ENCODE measurements at places on chromosomes 4 and X. TPM values are rescaled to one million over a fixed set of nuclear protein-coding genes. Genes with fewer than 3 reads are reported as not detected.

DNA sequence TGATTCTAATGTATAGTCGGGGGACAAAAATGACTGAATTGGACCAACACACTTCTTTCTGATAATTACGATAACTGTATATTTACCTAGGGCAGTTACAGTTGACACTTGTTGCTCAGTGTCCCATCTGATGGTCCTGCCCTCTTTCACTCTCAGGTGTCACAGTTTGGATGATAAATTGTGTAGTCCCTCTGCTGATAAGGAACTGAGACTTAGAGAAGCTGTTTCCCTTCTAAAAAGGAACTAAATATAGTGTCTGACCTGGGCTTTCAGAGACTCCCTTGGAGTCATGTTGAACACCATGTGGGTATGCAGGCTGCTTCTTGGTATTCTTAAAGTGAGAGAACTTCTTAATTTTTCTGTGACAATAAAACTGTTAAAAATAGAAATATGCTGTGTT lies 23.7 kb upstream of the PNPLA4 start:
- H3K4me1 ChIP-seq: no peaks in the 10 kb centered on the region
- no peak overlapping the region for H3K27ac ChIP-seq
- DNase-seq: no peak
- H3K36me3 ChIP-seq: no peaks in the 10 kb centered on the region

- DNase-seq: no peak
- H3K4me3 ChIP-seq: no peak overlapping the region
- H3K36me3 ChIP-seq: peaks cover 92% of the 10 kb centered on the region
Measured at GRCh38 chr4:10091531-10092181, 24.9 kb downstream of the WDR1 start.

- H3K27ac ChIP-seq: no peak overlapping the region
- H3K27me3 ChIP-seq: no peaks in the 10 kb centered on the region
- no peak overlapping the region for H3K4me3 ChIP-seq
- DNase-seq: no peak
- no peaks in the 10 kb centered on the region for H3K36me3 ChIP-seq
- H3K4me1 ChIP-seq: no peaks in the 10 kb centered on the region
Measured at GRCh38 chrX:694800-695199, 64.2 kb downstream of the SHOX start.

GRCh38 chr4:69708211-69708610 lies 52.2 kb downstream of the SULT1B1 start:
- H3K27me3 ChIP-seq: no peaks in the 10 kb centered on the region
- H3K27ac ChIP-seq: no peak overlapping the region
- DNase-seq: no peak
- H3K4me1 ChIP-seq: no peaks in the 10 kb centered on the region
- H3K4me3 ChIP-seq: no peak overlapping the region
- no peaks in the 10 kb centered on the region for H3K36me3 ChIP-seq

GRCh38 chr4:18291256-18291655 lies 269.7 kb upstream of the LCORL start:
- H3K27ac ChIP-seq: no peak overlapping the region
- H3K36me3 ChIP-seq: no peaks in the 10 kb centered on the region
- no peak for DNase-seq
- H3K4me3 ChIP-seq: no peak overlapping the region

- H3K4me1 ChIP-seq: no peaks in the 10 kb centered on the region
- peaks cover 40% of the 10 kb centered on the region for H3K27me3 ChIP-seq
- no peak overlapping the region for H3K4me3 ChIP-seq
Measured at GRCh38 chr4:77240469-77241066, 83.6 kb downstream of the CCNG2 start.

Gene UBA6
- 268 TPM for total RNA-seq

Gene KLF8
- total RNA-seq: not detected

Data from IMR-90 (cell line).